ENCODE measurements at places on chromosomes 3 and 15.

- no peak for DNase-seq
These were observed 72.6 kb downstream of the CCR1 start for GRCh38 chr3:46135475-46135874.

DNA sequence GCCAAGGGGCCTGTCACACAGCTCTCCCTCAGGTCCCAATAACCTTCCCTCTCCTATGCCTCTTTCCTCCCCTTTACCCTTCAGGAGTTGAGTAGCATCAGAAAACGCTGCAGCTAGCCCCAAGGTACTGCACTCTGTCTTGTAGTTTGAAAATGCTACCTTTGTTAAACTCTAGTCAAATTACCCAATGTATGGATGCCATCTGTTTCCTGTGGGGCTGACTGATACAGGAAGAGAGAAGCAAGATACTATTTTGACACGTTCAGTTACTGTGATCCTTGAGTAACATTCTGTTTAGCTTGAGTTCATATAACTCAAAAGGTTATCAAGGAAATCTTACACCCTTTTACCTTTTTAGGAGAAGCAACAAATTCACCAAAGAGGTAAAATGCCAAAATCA is 493.1 kb downstream of the FHIT start:
- no peak for DNase-seq

DNA sequence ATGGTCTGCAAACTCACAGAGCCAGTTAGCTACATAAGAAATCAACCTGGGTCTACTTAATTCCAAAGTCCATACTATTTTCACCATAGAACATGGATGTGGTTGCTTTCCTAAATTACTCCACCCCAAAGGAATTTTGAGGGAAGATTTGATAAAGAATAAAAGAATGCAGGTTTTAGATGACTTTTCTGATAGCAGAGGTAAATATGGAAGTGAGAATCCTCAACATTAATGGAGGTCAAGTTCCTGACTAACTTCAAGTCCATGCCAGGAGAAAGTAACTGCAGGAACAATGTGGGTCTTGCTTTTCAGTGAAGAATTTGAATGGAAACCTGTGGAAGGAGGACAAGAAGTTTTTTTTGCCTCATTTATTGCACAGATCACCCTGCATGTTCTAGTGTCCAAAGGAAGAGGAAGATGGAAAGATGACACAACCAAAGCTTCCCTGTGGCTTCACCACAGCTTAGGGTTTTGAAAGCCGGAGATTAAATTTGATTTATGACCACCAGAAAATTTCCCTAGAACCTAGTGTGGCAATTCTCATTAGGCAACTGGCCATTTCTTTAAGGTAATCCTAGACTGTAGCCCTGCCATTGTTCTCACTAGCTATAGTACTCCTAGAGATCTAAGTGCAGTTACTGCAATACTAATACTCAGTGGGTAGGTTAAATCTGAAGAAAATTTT is 429.7 kb downstream of the RAP2B start:
- DNase-seq, result no peak

DNA sequence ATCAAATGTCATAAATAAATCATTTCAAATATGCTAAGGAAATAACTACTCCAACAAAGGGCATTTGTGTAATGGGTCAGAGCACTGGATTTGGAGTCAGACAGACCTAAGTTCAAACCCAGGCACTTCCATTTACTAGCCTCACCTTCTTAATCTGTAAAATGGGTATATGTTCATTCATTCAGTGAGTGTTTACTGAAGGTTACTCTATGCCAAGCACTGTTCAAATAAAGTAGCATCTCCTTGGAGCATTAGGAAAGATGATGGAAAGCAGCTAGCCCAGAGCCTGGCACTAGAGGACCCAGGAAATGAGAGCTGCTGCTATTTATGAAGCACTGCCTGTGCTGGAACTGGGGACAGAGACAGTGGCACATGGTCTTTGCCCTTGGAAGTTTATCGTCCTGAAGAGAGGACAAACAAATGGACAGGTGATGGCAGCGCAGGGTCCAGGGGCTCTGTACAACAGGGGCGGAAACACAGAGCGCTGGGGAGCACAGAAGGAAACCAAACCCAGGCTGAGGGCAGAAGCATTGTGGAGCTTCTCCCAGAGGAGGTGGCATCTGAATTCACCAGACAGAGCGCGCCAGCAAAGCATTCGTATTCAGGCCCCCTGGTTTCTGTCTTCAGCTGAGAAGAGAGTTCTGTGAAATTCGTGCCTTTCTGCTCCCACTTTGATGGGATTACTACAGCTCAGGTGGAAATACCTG is 19.0 kb downstream of the TM4SF4 start:
- no peak for DNase-seq

DNA sequence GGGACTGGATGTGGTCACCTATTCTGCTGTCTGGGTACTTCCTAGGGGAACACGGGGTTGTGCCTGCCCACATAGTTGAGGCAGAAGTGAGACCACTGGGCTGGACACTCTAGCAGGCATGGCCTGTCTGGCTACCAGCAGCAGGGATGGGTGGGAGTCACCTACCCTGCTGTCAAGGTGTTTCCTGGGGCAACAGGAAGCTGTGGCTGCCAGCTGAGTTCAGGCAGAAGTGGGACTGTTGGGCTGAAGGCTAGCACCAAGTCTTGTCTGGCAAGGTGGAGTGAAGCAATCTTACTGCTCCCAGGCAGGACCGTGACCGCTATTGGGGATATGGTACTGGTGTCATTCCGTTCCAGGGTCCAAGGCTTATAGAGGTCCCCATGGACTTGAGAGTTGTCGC is 20.3 kb upstream of the ZDHHC23 start:
- DNase-seq, result no peak

DNA sequence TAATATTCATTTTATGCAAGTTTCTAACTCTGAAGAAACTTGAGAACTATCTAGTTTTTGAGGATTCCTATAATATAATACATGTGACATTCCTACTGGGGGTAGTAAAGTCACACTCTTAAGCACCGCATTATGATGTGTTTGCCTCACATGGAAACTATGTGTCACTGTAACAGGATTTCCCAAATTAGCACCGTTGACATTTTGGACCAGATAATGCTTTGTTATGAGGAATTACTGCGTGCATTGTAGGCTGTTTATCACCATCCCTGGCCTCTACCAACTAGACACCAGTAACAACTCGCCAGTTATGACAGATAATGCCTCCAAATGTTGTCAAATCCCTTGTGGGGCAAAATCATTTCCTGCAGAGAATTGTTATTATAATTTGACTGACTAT is 267.8 kb downstream of the RAP2B start:
- no peak for DNase-seq

GRCh38 chr3:122415762-122416654 is at the start of gene WDR5B:
Gene WDR5B (minus strand): TSS chr3:122416062. CDS start chr3:122415528, 534 bp downstream.
- peak; percentile 99 for DNase-seq

DNA sequence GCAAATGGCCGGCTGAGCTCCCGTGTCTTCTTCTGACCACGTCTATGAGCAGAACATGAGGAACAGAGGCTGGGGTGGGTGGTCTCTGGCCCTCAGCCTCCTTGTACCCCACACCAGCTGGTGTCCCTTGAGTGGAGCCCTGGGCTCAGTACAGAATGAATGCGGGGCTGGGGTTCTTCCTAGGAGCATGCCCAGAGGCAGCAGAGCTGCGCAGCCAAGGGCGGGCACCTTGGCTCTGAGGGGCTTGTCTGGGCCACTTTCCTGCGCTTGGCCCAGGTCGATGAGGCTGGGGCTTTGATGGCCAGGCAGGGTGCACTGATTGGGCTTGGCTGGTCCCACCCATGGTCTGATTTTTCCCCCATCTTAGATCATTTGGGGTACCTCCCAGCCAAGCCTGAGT is 6.4 kb downstream of the SCN5A start:
- DNase-seq, result no peak

DNA sequence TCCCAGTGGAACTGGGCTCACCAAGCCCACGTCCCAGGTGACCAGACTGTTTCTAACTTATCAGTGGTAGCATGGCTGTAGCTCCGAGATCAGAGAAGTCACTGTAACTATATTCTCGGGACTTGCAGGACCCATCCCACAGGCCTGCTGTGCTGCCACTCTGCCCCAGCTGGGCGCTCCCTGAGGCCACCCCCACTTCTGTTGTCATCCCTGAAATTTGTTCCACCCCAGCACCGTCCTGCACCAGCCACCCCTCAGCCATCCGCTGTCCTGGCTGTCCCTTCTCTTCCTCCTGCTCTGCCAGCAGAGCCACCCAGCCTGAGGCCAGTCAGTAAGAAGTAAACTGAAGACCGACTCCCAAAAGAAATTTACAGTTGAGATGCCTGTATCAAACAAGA is 33.0 kb upstream of the VILL start:
- DNase-seq, result no peak

- no peak for DNase-seq
These were observed 61.1 kb downstream of the SLC12A8 start for GRCh38 chr3:125151442-125151817.

GRCh38 chr3:188505151-188505550 is 351.2 kb downstream of the LPP start:
- DNase-seq, result no peak

DNA sequence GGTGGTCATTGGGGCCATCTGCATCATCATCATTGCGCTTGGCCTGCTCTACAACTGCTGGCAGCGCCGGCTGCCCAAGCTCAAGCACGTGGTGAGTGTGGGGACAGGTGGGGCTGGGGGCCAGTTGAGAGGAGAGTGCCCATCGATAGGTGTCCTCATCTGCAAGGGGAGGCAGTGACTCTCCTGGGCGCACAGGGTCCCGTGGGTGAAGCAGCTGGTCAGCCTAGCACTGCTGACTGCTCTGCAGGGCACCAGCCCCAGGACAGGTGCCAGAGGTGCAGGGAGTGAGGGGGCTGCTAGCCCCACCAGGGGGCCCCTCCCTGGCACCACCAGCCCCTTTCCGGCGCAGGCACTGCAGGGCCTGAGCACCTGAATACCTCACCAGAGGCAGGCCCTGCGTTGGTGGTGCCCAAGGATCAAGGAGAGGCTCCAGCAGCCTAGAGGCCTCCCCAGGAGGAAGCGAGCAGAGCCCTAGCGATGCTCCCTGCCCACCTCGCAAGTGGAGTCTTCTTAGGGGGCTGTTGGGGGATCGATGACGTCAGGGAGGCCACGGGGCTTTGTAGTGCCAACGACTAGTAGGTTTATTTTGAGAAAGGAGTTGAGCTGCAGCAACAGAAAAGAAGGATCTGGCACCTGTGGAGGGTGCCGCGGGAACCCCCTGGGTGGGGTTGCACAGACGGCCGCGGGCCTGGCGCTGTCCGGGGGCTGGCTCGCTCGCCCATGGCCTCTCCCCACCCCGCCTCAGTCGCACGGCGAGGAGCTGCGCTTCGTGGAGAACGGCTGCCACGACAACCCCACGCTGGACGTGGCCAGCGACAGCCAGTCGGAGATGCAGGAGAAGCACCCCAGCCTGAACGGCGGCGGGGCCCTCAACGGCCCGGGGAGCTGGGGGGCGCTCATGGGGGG is 976 bp upstream of the ABTB1 start:
- peak; percentile 41 for DNase-seq

DNA sequence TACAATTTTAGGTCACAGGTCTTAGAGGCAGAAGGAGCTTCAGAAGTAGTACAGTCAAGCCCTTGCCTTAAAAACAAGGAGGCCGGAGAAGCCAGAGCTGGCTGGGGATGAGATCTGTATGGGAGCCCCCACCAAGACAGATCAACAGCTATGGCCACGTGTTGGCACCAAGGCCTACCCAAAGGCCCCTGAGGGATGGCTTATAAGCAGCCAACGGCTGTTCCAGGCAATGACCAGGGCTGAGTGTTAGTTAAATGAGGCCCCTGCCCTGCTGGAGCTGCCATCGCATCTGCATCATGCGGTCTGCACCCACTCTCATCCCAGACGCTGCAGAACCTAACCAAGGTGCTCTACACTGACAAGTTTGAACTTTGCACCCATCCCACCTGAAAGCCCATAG is 43.3 kb downstream of the CCDC12 start:
- no peak for DNase-seq

DNA sequence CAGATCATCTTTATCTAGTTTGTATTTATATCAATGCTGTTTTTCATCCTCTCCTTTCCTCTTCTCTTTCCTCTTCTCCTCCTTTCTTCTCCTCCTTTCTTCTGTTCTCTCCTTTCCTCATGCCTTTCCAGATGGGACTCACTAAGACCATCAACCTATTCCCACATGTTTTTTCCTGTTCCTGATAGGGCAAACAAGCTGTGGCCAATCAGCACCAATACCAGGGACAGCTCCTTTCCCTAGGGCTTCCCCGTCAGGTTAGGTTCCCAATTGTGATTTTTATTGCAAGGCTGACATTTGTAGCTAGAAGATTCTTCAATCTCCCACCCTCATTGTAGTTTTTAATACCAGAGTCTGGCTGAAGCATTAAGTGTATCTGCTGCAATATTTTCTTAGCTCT is 76.3 kb upstream of the COL8A1 start:
- DNase-seq, result peak; percentile 63

DNA sequence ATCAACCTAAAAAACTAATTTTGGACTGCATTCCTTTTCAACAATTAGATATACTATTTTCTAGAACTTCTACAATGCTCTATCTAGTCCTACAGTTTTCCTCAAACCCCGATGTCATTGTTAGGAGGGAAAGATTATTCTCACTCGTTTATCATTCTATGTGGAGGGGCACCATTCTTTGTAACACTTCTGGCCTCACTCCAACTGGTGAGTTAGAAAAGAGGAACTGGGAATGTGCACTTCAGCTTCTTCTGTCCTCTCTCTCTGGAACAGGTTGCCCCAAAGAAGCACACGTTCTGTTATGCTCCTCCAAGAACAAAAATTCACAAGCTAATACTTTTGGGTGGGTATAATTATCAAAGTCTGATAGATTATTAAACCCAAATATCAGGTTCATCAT is 137.9 kb downstream of the UACA start:
- DNase-seq, result no peak

- DNase-seq, result no peak
These were observed 358.6 kb upstream of the ARHGEF26 start for GRCh38 chr3:153762411-153763235.

DNA sequence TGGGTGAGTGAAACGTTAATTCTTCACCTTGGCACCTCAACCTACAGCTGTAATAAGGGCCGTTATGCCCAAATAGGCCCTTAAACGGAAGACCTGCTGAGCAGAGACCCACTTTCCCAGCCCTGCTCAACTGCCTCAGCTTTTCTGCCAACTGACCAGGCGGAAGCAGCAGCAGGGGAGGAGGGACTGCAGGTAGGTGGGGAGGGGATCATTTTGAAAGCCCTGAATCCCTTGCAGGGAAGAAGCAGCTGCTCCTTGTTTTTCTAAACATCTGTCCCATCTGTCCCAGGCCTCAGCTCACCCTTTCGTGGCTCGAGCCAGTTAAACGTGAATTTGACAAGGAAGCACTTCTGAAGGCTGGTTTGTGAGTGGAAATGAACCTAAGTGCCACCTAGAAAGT is 978 bp upstream of the CMC1 start:
- DNase-seq, result peak; percentile 4

GRCh38 chr3:43949594-43949993 is 258.9 kb downstream of the ABHD5 start:
- DNase-seq, result no peak

DNA sequence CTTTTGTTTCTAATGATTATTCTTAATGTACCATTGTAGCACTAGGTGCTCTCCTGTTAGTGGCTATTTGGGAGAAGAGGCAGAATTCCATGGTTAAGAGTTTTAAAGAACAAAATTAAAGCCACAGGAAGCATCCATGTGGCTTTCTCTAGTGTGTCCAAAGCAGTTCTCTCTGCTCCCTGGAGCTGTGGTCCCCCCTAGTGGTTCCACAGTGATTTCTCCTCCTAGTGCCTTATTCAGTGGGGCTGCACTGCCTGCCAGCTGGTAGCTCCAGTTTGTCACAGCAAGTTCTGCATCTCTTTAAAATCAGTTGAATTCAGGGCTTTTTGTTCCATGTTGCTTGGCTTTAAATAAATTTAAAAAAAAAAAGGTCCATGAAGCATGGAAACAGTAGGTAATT is 39.6 kb upstream of the FAM98B start:
- peak; percentile 64 for DNase-seq

Data from urothelium cell line (cell line).